Stimulated activated CD8-positive, alpha-beta memory T cell treated with anti-CD3 and anti-CD28 coated beads, Interleukin-4, amount 100 ng/mL, for 1 hour (primary cell): ENCODE measurements at places on chromosomes 7 and 10.

- DNase-seq: no peak
These were observed 209.3 kb upstream of the PLXDC2 start for GRCh38 chr10:19606968-19607367.

- DNase-seq: no peak
These were observed 530.2 kb upstream of the FZD8 start for GRCh38 chr10:36171953-36172940.

DNA sequence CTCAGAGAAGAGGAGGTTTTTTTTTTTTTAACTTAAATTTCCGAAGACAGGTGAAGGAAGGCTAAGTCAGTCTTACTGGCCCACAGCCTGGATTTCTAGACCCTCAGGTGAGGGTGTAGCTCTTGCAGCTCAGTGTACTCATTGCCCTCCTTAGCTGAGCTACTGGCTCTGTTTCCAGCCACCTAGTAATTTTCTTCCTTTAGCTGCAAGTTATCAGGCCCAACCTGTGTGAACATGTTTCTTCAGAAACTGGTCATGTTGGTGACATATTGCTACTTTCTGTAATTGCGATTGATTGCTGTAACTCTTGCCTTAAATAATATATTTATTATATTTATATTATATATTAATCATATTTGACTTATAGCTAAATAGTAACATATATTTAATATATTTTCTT is 10.0 kb upstream of the TMEM229A start:
- no peak for DNase-seq

- no peak for DNase-seq
These were observed 142.5 kb upstream of the TCERG1L start for GRCh38 chr10:131453721-131454634.

DNA sequence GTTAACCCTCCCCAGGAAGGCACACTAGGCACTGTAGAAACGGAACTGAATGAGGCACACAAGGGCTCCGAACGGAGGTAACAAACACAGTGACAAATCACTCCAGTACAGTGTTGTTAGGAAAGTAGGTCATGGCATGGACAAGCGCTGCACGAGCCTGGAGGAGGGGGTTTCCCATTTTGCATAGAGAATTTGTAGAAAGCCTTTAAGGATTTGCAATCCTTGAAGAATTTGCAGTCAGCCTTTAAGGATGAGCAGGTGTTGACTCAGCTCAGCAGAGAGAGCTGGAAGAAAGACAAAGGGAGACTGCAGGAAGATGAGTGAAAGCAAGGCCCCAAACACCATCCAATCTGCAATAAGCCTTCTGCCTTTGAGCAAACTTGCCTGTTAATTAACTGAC is 51.1 kb upstream of the PPP1R3C start:
- DNase-seq: no peak

DNA sequence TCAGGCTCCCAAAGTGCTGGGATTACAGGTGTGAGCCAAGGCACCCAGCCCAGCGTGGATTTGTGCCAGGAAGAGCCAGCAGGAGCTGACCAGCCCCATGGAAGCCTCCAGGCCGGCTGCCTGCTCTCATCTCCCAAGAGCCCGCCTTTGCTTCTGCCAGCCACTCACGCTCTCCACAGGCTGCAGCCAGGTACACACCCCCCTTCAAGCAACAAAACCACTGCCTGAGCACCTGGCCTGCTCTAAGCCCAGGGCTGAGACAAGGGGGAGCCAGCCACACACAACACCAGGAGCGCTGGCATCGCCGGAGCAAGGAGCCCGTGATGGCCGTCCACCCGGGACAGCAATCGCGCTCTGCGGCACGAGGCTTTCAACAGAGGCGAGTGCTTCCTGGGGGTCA is 34.5 kb downstream of the MAD1L1 start:
- no peak for DNase-seq

DNA sequence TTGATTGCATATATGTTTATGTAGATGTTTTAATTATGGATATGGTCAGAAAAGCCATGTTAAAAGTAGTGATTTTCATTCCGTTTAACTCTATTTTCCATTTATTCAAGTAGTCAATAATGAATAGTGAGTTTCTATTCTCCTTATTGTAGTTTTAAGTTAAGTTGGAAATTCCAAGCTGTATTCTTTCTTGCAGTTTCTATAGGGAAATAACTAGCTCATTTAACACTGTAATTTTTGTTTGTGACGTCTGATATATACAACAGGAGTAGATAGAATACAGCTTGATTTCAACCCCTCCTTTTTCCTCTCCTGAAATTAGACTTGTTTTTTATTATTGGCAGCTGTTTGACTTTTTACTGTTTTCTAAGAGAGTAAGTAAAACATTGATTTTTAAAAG is 47.2 kb downstream of the SLK start:
- DNase-seq: no peak

DNA sequence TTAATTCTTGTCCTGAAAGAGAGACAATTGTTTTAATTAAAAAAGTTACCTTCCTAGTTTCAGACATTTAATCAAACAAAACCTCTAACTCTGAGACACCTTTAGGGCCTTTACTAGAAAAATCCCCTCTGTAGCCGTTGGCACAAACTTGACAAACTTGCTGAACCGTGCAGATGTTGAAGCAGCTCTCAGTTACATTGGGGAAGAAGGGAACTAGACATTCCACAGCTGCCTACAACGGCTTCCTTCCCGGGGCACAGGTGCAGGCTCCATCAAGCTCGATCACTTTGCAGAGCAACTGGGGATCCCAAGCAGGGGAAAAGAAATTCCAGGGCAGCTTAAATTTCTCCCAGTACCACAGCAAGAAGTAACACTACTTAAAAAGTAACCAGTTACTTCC is 141.3 kb downstream of the SKAP2 start:
- no peak for DNase-seq

GRCh38 chr10:96138102-96138501 is 8.0 kb downstream of the ZNF518A start:
- no peak for DNase-seq

DNA sequence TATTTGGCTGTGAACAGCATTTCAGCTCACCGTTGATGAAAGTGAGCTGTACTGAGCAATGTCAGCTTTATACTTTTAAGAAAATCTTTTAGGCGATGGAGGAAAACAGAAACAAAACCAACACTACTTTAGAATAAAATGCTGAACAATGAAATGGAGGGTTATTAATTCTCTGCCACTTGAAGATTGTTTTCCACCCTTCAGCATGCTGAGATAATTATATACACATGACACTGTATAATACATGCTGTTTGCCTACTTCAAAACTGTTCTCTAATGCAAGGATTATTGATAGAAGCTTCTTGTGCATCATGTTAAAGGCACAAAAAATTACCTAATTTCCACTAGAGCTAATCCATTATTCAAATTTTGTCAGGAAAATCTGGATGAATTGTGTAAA is 66.8 kb downstream of the CACNA2D1 start:
- no peak for DNase-seq

DNA sequence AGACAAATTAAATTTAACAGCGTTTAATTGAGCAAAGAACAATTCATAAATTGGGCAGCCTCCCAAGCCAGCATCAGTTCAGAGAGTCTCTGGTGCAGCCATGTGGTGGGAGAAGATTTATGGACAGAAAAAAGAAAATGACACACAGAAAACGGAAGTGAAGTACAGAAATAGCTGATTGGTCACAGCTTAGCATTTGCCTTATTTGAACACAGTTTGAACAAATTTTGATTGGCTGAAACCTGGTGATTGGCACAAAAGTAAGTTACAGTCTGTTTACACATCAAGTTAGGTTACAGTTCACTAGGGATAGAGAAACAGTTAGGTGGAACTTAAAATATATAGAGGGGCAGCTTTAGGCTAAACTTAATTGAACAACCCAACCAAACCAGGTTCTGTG is 720.1 kb downstream of the TYW1 start:
- DNase-seq: no peak

DNA sequence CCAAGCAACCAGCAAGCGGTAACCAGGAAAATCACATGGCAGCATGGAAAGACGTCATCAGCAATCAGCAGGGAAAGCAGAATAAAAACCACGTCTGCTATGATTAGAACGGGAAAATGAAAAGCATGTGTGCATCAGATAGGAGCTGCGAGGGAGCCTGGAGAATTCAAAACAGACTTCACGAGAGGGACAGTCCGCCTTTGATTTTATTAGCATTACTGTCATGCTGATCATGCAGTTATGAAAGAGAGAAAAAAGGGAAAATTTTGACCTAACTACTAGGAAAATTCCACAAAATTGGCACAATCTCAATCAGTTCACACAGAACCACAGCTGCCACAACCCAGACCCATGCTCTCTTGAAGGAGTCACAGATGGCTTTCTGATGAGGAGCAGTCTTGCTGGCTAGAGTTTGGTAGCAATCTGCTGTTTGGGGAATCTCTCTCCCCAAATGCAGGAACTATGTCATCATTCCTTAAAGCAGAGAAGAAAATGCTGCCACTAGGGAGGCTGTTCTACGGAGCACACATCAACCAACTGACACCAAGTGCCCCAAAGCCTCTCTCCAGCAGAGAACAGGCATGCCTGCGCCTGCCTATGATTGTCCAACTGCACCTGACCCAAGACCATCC is 295.9 kb downstream of the TNS3 start:
- no peak for DNase-seq

DNA sequence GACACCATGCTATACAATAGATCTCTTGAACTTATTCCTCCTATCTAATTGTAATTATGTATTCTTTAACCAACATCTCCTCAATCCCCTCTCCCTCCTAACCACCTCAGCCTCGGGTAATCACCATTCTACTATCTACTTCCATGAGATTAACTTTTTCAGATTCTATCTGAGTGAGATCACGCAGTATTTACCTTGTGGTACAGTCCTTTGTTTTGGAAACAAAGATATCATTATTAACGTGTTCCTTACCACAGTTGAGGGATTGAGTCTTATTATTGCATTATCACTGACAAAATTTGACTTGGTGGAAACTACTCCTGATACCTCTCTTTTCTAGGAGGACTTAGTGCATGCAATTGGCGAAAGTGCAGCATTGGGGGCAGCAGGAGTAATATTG is 26.0 kb upstream of the HYAL4 start:
- no peak for DNase-seq
